ENCODE measurements at places on chromosomes 3 and 15.

GRCh38 chr15:78077053-78077870 is at the start of gene TBC1D2B:
TSS of gene TBC1D2B (minus strand) at chr15:78077711. CDS start at chr15:78077652, 59 bp downstream.
- no peak for DNase-seq

DNA sequence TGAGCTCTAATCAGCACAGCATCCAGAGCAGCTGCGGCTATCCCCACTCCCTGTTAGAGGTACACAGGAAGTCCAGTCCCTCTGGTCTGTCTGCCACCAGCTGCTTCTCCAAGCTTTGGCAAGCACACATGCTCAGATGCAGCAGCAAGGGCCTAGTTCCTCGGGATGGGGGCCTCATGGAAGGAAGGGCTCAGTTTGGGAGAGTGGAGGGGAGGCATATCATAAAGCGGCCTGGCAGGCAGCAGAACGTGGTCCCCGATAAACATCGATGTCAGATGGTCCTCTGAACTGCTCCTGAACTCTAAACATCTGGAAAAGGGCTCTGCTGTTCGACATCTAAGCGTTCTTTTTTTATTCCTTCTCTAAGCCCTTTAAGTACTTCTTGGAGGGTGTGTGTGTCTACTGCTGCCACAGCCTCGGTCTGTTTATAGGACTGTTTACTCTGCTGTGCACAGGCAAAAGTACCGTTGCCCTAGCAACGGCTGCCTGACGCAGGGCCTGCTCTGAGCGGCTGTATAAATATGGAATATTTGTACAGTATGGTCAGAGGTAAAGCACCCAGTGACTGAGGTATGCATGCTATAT is 74.6 kb downstream of the PRICKLE2 start:
- DNase-seq, result no peak

GRCh38 chr15:51672155-51672687 is 9.1 kb upstream of the SCG3 start:
- DNase-seq, result no peak

DNA sequence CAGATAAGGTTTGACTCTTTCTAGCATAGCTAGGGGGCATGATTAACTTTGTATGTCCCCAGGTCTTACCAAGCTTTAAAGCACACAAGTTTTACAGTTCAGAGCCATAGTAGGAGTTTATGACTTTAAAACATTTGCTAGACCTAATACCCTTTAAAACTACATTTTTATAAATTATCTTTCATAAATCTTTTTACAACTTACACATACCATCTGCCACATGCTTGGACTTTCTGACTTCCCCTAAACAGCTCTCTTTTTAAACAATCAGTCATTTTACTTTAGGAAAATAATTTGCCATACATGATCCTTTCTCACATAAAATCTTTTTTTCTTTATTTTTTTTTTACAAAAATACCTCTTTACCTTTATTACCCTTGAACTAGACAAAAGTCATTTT is 735.3 kb upstream of the CADM2 start:
- no peak for DNase-seq

DNA sequence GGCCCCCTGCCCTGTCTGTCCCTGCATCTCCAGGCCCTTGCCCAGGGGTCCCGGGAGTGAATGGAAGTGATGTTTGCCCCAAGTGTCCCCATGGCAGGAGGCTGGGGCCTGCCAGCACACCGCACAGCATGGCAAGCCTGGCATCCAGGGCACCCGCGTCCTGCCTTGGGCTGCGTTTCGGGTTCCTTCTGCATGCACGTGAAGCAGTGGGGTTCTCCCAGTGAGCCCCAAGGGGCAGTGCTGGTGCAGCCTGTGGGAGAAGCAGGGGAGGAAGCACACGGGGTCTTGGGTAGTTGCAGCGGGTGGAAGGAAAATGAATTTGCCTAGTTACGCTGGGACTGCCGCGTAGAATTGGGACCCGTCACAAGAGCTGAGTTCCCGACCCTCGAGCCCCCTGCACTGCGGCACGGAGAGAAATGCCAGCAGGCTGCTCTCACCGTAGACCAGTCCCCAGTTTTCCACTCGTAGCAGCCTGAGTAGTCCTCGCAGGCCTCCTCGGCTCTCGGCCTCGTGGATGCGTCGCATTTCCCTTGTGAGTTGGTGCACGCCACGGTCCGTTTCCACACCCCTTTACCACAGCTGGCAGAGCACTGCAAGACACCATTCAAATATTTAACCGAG is 259.5 kb upstream of the LYSMD4 start:
- DNase-seq, result no peak

DNA sequence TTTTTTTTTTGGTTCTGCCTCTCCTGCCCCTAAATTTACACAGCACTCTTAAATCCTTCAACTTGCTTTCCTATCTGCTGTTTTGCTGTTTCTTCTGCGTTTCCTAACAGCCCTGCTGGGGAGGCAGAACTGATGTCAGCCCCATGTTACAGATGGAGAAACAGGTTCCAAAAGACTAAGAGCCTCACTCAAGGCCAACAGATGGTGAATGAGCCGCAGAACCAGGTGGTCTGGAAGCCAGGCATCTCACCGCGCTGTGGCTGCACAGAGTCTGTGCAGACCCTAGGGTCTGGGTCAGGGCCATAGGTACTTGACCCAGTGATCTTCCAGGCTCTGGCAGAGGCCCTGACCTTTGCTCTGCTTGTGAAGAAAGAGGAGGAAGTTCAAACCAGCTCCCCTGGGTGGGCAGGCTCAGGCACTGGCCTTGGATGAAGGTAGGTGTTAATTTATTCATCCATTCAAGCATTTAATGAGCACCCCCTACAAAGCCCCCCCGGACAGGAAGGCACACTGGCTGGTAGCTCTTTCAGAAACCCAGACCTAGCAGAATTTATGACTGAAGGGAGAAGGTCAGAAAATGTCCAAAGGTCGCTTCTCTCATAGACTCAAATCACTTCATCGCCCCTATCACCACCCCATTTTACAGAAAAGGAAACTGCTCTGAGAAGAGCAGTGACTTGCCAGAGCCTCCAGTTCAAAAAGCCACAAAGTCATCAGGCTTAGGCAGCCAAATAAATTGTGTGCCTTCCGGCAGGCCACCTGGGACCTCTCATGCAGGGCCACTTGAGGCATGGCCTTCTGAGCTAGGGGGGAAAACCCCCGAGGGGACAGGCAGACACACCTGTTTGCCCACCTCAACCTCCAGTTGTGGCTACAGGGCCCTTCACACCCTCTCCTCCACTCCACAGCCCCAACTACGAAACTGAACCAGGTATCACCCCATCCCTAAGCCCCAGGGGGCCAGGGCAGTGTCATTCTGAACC is 2.7 kb downstream of the CHDH start:
- DNase-seq, result no peak

- DNase-seq, result no peak
Measured at GRCh38 chr3:129583289-129583688, 23.2 kb downstream of the PLXND1 start.

DNA sequence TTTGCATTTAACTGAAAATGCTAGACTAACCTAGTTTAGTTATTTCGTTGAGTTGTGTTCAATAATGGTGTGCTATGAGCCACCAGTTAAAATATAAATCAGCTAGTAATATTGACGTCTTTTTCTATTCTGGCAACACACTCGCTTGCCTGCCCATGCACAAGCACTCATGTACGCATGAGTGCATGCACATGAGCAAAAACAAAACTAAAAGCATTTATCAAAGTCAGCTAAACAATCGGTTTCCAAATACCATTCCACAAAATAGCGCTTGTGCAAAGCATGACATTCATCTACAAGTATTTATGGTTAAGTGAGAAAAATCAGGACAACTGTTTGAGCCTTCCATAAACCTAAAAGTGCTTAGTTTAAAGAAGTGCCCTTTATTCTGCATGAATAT is 13.1 kb upstream of the SAMMSON start:
- no peak for DNase-seq

DNA sequence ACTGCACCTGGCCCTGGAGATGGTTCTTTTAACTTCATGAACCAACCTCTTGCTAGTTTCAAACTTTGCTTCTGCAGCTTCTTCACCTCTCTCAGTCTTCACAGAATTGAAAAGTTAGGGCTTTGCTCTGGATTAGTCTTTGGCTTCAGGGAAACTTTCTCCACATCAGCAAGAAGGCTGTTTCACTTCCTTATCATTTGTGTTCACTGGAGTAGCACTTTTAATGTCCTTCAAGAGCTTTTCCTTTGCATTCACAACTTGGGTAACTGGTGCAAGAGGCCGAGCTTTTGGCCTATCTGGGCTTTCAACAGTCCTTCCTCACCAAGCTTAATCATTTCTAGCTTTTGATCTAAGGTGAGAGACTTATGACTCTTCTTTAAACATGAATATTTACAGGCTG is 15.7 kb upstream of the TM2D3 start:
- DNase-seq, result no peak

DNA sequence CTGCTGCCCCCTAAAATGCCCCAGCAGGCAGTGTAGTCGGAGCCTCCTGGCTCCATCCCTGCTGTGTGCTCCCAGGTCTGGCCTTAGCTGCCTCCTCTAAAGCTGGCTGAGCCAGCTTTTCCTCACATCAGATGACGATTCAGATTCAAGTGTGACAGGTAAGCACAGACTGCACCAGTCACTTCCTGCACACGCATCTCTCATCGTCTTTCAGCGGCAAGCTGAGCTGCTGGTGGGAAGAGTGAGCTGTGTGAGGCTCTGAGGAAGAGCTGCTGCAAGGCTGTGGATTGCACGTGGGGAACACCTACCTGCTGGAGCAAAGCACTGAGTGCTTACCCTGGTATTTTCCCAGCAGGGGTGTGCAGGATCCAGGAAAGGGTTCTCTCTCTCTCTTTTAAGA is 88.4 kb upstream of the RPL32 start:
- DNase-seq, result no peak

- no peak for DNase-seq
Measured at GRCh38 chr15:101266787-101267186, 10.5 kb downstream of the SELENOS start.

GRCh38 chr3:123096731-123097130 is 29.9 kb downstream of the PDIA5 start:
- no peak for DNase-seq

- DNase-seq, result no peak
Measured at GRCh38 chr3:197420115-197420514, 121.7 kb upstream of the DLG1 start.

DNA sequence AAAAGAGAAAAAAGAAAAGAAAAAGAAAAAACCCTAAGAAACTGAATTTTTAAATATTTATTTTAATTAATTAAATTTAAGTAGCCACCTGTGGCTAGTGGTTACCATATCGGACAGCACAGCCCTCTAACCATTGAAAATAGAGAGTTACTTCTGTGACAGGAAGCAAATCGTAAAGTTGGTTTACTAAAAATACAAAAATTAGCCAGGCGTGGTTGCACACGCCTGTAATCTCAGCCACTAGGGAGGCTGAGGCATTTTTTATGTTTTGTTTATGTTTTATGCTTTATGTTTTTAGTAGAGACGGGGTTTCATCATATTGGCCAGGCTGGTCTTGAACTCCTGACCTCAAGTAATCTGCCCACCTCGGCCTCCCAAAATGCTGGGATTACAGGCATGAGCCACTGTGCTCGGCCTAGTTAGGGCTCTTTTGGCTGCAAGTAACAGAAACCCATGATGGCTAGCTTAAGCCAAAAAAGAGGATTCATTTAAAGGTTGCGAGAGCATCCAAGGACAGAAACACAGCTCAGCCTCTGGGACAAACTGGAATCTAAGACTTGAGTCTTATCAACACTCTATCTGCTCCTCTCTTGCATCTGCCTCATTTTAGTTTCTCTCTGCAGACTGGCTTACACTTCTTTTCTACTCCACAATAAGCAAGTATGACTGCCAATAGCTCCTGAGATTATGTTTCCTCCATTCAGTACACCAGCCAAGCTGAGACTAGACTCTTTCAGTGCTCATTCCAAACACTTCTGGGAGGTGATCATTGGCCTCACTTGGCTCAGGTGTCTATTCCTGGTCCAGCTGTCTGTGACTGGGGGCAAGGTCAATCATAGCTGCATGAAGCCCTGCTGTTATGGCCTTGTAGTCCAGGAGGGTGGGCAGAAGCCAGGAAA is 6.8 kb upstream of the SKIL start:
- no peak for DNase-seq

DNA sequence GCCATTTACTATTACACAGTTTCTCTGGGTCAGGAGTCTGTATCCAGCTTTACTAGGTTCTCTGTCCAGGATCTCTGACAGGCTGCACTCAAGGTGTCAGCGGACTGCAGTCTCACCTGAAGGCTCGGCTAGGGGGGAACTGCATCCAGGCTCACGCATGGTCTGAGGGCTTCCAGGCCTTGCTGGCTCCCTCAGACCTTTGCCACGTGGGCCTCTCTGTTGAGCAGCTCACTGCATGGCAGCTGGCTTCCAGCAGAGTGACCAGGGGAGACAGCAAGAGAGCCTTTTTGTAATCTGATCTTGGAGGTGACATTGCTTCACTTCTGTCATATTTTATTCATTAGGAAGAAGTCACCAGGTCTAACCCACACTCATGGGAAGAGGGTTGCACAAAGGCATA is 152.3 kb downstream of the CACNA2D3 start:
- no peak for DNase-seq

DNA sequence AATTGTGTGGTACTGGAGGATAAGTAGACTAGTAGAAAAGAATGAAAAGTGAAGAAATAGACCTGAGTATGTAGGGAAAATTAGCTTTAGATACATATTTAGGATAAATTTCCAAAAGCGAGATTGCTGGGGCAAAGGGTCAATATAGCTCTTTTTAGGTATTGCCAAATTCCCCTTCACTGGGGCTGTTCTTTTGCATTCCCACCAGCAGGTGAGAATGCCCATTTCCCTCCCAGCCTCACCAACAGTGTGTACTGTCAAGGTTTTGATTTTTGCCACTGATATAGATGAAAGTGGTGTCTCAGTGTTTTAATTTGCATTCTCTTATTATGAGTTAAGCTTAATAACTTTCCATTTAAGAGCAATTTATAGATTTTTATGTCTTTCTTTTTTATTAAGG is 35.7 kb upstream of the BHLHE40 start:
- DNase-seq, result no peak

DNA sequence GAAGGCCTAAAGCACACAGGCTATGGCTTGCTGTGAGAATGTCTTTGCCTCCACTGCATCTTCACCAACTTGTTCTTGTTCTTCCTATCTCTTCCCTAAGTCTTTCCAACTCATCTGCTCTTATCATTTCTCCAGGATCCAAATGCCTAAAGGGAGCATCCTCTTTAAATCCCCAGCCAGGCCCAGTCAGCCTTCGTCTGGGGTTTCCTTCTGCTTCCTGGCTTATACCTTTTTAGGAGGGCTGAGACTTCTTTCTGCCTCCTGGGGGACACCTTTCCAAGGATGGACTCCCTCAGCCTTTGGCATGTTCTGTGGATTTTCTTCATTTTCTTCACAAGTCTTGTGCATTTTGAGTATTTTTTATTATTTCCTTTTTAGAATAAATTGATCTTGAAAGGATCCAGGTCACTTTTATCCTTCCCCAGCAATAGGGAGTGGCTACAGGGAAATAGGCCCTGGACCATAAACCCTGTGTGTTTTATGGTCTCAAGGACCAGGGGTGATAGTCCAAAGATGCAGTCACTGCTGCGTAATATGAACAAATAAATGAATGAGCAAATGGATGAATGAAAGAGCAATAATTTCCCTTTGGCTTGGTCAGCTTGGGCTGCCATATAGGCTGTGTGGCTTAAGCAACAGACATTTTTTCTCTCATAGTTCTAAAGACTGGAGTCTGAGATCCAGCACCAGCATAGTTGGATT is 122.1 kb upstream of the LRIG1 start:
- no peak for DNase-seq
